ENCODE measurements at places on chromosomes 6 and 20. TPM values are rescaled to one million over a fixed set of nuclear protein-coding genes. Genes with fewer than 3 reads are reported as not detected.

PCSK2 gene
- total RNA-seq, result not detected

LHFPL5 gene
- not detected for total RNA-seq

FAM162B gene
- total RNA-seq, result 1.5 TPM

GCNT2 gene
- 16.6 TPM for total RNA-seq

PLA2G7 gene
- 0.10 TPM for total RNA-seq

MAS1 gene
- not detected for total RNA-seq

TBC1D7 gene
- total RNA-seq, result 30.2 TPM

OPRL1 gene
- total RNA-seq, result 4.5 TPM
